ENCODE measurements at places on chromosomes 12 and 14.

DNA sequence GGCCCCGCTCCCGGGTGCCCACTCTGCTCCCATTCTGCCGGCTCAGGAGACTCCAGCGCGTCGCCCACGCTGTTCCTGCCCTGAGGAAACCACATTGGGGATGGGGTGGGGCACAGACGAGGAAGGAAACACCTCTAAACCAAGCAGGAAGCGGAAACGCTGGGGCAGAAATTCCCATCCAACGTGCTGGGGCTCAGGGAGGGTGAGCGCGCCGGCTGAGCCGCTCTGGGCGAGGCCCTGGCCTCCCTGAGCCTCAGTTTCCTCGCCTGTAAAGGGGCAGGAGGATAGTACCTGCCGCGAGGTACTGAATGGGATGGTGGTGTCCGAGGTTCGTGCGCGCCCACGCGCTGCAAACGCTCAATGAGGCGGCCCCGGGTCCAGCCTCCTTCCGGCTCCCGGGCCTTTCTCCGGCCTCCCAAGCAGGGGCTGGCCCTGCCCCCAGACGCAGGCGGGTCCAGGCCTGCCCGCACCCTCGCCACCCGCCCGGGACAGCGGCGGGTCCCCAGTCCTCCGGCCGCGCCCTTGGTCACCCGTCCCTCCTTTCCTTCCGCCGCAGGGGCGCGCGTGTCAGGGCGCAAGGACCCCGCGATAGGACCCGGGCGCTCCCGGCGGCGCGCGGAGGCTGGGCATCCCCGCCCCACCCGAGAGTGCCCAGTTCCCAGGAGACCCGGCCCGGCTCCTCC lies 673 bp downstream of the BEGAIN start:
- peak; percentile 16 for DNase-seq

GRCh38 chr14:82854901-82855300 lies 1321.2 kb upstream of the SEL1L start:
- no peak for DNase-seq

- DNase-seq = no peak
Measured at GRCh38 chr14:40574780-40575179, 1031.9 kb upstream of the LRFN5 start.

- no peak for DNase-seq
Measured at GRCh38 chr12:56333197-56333678, 562 bp downstream of the PAN2 start.

DNA sequence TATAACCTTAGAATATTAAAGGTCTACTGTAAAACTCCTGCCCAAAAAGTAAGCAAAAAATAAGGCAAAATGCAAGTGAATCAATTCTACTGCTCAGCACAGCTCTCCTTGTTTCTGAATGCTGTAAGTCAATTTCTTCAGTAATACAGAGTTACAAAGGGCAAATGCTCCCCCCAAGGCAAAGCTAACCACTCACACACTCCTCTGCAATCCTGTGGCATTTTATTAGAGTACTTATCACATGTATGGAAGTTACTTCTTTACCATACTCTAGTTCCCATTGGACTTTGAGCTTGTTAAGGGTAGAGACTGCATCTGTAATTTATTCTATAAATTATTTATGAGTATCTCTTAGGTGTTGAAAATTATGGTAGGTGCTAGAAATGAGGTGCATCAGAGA lies 27.2 kb downstream of the SEL1L start:
- no peak for DNase-seq

DNA sequence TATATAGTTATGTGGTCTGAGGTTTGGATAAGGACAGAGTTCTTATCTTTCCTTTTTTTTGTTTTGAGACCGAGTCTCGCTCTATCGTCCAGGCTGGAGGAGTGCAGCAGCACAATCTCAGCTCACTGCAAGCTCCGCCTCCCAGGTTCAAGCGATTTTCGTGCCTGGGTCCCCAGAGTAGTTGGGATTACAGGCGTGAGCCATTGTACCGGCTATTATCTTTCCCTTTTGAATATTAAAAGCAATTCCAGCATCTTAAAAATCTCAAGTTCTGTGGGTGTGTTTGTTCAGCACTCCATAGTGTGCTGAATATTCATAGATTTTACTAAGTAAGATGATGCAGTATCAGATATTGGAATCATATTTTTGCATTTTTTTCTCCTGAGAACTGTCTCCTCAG lies 404.4 kb upstream of the RGS6 start:
- no peak for DNase-seq

- DNase-seq = no peak
Measured at GRCh38 chr12:92471551-92471950, 231.2 kb upstream of the PLEKHG7 start.

DNA sequence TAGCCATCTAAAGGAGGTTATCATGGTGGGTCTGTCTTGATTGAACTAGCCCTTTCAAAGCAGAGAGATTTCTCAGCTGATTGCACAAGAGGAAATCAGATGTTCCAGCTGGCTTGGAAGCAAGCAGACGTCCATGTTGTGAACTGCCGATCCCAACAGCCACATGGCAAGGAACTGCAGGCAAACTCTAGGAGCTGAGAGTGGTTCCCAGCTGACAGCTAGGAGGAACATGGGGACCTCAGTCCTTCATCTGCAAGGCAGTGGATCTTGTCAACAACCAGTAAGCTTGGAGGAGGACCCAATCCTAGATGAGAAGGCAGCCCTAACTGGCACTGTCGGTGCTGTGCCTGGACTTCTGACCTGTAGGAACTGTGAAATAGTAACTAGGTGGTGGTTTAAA lies 7.7 kb downstream of the ACVR1B start:
- no peak for DNase-seq

DNA sequence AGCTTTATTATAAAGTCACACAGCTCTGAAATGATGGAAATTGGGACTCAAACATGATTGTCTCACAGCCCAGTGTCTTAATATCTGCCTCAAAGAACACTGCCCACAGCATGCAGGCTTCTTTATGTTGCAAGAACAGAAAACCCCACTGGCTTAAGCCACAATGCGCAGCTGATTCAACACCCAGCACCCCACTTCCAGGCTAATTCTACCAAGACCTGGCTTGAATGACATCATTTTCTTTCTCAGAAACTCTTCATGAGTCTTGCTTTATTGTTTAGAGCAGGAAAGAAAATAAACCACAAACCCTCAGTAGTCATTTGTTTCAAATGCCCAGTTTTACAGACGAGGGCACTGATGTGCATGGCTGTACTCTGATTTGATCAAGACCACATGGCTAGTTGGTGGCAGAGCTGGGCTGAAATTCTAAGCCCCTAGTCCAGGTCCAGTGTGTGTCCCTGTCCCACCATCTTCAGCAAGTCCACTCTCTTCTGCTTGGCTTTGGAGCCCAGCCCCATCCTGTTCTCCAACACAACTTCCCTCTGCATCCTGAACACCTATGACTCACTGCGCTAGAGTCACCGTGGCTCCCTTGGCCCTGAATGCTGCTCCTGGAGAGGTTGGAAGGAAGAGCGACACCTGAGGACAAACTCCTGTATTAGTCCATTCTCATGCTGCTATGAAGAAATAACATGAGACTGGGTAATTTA lies 50.3 kb upstream of the SRSF5 start:
- no peak for DNase-seq

DNA sequence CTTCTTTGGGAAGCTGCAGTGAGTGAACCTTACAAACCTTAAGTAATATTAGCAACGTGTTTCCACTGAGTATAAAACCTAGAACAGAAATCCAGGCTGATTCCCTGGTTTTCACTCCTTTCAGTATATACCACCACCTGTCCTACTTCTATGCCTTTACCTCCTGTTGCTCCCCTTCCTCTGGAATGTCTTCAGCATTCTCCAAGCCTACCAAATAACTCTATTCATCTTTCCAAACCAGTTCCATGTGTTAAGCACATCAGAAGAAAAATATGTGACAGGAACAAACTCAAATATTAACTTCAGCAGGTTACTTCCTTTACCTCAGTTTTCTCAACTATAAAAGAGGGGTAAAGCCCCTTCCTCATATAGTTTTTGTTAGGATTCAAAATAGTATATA lies 39.8 kb downstream of the LIMA1 start:
- no peak for DNase-seq
